ENCODE measurements at places on chromosomes 11 and 22.

- DNase-seq, result no peak
These were observed 48.0 kb downstream of the SCUBE1 start for GRCh38 chr22:43295173-43295572.

- DNase-seq, result no peak
These were observed 22.9 kb downstream of the MMP13 start for GRCh38 chr11:102932678-102933077.

GRCh38 chr11:110907629-110908028 is 195.4 kb upstream of the ARHGAP20 start:
- no peak for DNase-seq

GRCh38 chr22:42996646-42997365 is 18.1 kb downstream of the PACSIN2 start:
- no peak for DNase-seq

- no peak for DNase-seq
These were observed 70.8 kb downstream of the CDKN1C start for GRCh38 chr11:2814751-2815150.

DNA sequence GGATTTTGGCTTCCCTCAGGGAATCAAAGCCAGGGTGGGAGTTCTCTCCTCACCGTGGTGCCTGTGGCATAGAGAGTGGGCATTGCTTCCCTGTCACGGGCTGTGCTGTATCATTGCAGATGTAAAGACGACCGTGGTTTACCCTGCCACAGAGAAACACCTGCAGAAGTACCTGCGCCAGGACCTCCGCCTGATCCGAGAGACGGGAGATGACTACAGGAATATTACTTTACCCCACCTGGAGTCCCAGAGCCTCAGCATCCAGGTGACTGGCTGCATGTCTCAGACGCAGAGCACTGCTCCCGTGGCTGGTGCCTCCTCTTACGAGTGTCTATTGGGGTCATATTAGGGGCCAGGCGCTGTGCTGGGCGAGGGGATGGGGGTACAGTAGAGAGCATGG is 24.2 kb upstream of the ST3GAL4 start:
- DNase-seq, result no peak

DNA sequence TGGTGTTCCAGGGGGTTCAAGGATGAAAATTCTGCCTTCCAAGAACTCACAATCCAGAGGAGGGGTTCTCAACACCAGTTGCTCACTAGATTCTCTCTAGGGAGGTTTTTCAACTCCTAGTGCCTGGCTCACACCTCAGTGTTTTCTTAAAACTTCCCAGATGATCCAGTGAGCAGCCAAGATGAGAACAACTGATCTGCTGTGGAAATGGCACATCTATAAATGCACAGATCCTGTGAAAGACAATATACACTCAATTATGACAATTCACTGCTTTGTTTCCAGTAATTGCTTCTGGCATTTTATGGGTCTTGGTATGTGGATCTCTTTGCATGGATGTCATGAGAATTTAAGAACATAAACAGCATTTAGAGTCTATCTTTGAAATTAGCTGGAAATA is 45.2 kb upstream of the PRSS23 start:
- DNase-seq, result no peak

DNA sequence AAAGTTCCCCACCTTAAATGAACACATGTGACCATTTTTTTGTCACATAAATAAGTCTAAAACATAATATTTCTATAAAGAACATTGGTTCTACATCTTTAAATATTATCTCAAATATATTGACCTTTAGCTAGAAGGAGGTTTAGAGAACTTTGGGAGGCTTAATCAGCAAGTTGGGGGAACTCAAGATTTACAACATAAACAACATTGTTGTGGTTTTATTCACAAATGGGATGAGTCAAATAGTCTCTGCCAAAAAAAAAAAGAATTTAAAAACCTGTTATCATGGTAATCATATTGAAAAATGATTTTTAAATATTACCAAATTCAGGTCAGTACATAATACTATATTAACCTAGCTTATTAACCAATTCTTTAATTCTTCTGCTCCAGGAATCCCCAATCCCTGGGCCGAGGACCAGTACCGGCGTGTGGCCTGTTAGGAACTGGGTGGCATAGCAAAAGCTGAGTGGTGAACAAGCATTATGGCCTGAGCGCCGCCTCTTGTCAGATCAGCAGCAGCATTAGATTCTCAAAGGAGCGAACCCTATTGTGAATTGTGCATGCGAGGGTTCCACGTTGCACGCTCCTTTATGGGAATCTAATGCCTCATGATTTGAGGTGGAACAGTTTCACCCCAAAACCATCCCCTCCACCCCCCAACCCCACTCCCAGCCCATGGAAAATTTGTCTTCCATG is 98.2 kb downstream of the RDX start:
- DNase-seq, result no peak

- DNase-seq, result no peak
These were observed 1430.5 kb downstream of the FAM181B start for GRCh38 chr11:81303038-81303664.
